Sciatic nerve (tissue), 2 donors: ENCODE measurements at places on chromosomes 13 and 19. TPM values are rescaled to one million over a fixed set of nuclear protein-coding genes. Genes with fewer than 3 reads are reported as not detected.

DNA sequence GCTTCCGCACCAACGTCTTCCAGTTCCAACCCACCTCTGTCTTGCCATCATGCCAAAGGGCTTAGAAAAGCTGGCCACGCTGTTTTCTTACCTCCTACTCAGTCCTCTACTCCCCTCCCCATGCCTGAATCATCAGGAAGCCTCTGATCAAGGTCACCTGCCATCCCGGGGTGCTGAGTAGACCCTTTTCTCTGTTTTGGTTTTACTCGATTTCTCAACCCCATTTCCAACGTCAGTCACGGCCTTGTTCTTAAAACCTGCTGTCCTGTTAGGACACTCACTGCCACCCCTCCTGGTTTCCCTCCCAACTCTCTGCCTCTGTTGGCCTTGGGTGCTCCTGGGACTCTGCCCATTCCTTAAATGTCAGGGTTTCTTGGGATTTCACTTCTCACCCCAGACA, 350.1 kb downstream of the FOXO1 start:
- no peak for DNase-seq

DNA sequence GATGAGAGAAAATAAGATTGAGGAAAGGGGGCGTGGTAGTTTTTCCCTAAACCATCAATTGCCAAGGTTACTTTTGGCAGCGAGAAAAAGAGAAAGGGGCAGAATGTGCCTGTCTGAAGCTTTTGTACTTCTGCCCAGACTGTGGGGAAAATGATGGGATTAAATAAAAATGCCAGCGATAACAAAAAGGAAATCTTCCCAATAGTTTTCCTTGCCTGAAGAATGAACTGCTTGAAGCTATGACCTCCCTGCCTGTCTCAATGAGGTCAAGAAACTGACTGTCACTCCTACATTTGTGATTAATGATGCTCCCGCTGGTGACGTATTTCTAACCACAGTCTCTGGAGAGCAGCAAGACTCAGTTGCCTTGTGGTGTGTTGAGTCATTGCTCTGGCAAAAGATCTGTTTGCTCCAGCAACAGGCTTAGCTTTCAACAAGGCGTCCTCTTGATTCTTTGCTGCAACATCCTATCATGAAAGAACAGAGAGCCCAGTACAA, 1051.5 kb downstream of the DIAPH3 start:
- no peak for DNase-seq

The ZIC2 gene
- total RNA-seq = not detected

The CLN5 gene
- 46.5 TPM for total RNA-seq

DNA sequence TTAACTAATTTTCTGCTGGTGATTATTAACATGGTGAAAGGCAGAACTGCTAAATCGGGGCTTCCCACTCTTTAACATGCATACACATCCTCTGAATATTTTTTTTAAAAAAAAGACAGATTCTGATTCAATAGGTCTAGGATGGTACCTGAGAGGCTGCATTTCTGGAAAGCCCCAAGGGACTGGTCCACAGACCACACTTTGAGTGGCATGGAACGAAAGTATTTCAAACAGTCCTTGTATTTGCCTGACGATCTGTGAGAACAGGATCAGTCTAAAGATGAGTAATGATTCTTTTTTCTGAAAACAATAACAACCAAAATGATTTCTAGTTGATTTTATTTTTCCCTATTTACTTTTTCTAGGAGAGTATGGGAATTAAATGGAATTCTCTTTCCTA, 16.7 kb upstream of the SPART start:
- DNase-seq = no peak

The PEG3 gene
- 14.4 TPM for total RNA-seq

The MIER2 gene
- 24.5 TPM for total RNA-seq

GRCh38 chr13:112653071-112653470, 36.8 kb upstream of the ATP11A start:
- no peak for DNase-seq
